Mesenteric fat pad (tissue), 1 donor: ENCODE measurements at places on chromosomes 1 and 21.

GRCh38 chr1:109530457-109531087 is 9.1 kb upstream of the GPR61 start:
- DNase-seq: peak; percentile 64

- DNase-seq: no peak
Observed at GRCh38 chr1:177907000-177907399, 62.9 kb downstream of the SEC16B start.

DNA sequence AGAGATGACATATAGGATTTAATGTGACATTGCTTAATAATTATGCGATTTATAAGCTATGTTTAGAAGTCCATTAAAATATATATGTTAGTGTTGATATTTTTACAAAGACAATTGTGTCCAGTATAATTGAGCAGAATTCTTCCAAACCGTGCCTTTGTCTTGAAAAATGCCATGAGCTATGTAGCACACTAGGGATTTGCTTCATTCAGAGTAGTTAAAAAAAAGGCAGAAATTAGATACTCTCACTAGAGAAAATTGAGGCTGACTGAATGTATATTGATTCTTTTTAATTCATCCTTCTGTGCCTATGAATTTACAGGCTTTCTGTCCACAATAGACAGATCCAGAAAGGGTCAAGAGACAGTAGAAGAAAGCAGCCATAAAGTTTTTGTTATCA is 429.0 kb downstream of the NEGR1 start:
- no peak for DNase-seq

DNA sequence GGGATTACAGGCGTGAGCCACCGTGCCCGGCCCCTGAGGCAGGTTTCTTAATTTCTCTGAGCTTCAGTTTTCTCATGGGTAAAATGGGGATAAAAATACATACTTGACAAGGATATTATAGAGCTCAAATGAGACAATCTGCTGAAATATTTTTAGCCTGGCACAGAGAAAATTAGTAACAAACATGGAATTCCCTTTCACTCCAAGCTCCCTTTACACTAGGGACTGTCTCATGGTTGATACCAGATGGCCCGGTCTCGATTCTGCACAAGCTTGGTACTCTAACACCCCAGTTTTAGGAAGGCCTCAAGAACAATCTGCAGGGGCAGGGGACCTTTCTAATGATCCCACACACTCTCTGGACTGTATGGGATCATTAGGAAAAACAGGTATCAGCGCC is 671.7 kb downstream of the SMYD3 start:
- no peak for DNase-seq

- DNase-seq: no peak
Observed at GRCh38 chr1:158978730-158979129, 31.0 kb upstream of the IFI16 start.

GRCh38 chr1:36390411-36390810 is 4.7 kb upstream of the STK40 start:
- DNase-seq: no peak

GRCh38 chr1:19179597-19180264 is 30.3 kb downstream of the UBR4 start:
- DNase-seq: no peak

DNA sequence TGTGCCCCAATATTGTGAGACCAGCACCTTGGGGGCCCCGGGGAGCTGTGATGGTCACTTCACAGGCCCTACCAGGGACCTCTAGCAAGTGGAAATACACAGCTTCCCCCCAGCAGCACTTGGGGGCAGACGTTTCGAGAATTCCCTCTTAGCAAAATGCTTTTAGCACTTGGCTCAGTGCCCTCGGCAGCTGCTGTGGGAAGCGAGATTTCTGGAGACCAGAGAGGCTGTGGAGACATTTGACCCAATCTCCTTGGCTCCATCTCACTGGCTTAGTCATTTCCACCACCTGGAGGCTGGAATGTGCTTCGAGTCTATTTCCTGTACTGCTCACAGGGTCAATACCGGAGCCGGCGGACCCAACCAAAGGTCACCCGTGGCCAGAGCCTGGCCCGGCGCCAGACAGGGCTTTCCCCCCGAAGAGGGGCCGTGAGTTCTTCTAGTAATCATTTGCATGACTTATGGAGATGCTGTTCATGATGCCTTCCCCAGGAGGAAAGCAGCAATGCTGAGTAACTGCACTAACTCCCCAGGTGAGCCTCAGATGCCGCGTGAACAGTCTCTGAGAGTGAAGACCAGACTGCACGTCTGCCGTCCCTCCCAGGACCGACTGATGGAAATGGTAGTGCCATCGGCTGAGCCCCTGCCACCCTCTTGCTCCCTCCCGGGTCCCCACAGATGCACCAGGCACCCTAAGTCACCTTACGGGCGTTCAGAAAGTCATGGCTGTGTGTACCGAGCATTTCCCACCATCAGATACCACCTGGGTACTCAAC is 4.4 kb upstream of the C2CD2 start:
- peak; percentile 89 for DNase-seq

DNA sequence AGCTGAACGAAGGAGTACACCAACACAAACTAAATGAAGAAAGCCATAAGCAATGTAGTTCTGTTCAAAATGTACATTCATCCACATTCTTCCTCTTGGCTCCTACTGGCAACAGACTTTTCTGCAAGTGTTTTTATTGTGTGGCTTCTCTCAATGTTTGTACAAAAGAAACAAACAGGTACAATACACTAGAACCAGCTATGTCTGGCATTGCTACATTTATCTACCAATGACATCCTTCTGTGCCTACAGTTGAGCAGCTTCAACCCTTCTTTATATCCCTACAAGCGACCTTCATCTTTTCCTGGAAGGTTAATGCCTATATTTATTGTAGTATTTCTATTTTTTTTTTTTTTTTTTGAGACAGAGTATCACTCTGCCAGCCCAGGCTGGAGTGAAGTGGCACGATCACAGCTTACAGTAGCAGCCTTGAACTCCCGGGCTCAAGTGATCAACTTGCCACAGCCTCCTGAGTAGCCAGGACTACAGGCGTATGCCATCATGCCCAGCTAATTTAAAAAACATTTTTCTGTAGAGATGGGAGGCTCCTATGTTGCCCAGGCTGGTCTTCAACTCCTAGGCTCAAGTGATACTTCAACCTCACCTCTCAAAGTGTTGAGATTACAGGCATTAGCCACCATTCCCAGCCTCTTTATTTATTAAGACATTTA is 89.3 kb downstream of the ASH1L start:
- DNase-seq: no peak

DNA sequence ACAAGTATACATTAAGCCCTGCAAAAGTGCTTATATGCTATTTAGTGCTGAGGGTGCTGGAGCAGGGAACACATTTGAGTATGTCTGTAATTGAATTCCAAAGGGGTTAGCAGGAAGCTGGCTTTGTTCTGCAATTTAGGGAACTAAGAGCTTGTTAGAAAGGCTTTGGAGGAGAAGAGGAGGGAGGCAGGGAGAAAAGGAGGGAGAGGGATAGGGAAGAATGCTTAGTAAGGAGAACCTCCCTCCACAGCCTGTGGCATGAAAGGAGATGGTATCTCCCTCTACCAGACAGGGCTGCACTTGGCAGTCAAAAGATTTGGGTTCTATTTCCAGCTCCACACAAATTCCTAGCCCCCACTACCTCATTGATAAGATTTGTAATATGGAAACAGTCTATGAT is 217.8 kb downstream of the DAB1 start:
- no peak for DNase-seq

DNA sequence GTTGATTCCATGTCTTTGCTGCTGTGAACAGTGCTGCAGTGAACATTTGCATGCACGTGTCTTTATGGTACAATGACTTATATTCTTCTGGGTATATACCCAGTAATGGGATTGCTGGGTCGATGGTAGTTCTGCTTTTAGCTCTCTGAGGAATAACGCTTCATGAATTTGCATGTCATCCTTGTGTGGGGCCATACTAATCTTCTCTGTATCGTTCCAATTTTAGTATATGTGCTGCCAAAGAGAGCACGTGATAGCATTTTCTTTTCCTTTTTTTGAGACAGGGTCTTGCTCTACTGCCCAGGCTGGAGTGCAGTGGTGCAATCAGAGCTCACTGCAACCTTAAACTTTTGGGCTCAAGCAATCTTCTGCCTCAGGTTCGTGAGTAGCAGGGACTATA is 24.9 kb upstream of the MAP1LC3C start:
- no peak for DNase-seq

GRCh38 chr1:117638141-117638540 is 32.3 kb downstream of the TENT5C start:
- DNase-seq: peak; percentile 16

- no peak for DNase-seq
Observed at GRCh38 chr1:202856014-202856413, 32.9 kb downstream of the RABIF start.

DNA sequence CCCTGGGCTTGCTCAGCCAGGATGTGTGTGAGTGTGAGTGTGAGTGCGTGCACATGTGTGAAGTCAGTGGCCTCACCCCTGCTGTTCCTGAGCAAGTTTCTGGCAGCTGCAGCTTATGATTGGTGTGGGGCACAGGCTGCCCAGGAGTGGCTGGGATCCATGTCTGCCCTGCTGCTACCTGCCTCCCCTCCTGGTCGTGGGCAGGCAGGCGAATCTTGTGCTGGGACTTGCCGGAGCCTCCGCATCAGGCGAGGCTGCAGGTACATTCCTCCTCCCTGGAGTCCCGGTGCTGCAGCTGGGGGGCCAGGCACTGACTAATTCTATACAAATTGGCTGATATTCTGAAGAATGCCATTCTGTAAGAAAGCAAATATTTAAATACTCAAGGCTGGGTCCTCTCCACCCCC is 85.6 kb upstream of the WNT4 start:
- no peak for DNase-seq

- DNase-seq: no peak
Observed at GRCh38 chr21:35900539-35900938, 159.8 kb downstream of the SETD4 start.

DNA sequence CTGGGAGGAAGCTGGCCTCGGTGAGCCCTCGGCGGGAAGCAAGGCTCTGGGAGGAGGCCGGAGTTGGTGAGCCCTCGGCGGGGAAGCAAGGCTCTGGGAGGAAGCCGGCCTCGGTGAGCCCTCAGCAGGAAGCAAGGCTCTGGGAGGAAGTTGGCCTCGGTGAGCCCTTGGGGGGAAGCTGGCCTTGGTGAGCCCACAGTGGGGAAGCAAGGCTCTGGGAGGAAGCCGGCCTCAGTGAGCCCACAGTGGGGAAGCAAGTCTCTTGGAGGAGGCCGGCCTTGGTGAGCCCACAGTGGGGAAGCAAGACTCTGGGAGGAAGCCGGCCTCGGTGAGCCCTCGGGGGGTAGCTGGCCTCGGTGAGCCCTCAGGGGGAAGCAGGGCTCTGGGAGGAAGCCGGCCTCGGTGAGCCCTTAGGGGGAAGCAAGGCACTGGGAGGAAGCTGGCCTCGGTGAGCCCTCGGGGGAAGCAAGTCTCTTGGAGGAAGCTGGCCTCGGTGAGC is 36.0 kb downstream of the KRTAP10-1 start:
- no peak for DNase-seq

GRCh38 chr1:157438613-157439012 is 113.7 kb downstream of the FCRL5 start:
- no peak for DNase-seq

DNA sequence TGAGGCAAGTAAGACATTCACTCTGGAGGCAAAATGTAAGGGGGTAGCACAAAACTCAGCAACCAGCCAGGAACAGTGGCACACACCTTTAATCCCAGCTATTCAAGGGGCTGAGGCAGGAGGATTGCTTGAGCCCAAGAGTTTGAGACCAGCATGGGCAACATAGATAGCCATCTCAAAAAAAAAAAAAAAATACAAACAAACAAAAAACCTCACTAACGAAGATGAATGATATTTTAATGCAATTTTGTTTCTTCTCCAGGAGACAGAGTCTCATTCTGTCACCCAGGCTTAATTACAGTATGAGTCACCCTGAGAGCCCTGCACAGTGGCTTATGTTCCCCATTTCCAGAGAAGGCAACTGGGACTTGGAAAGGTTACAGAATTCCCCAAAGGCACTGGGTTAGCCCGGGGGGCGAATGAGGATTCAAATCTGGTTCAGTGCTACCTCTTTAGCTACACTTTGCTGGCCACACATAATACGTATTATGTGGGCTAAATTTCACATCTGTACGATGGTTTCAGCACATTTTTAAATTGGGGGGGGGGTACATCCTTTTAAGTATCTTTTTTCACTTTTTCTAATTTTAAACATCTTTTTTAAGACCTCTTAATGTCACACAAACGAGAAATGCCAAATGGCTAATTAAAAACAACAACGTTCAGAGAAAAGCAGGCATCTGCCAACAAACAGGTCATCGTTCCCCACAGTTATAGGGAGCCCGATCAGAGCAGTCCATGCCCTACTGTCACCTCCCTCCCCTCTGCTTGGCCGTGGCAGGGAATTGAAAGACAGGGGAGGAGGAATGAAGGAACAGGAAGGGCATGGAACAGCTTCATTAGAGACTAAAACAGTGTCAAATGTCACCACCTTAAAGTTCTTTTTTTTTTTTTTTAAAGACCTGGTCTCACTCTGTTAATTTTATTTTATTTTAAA is 3.5 kb downstream of the CELA2A start:
- DNase-seq: no peak

- DNase-seq: no peak
Observed at GRCh38 chr1:41914516-41914915, 4.2 kb downstream of the HIVEP3 start.

GRCh38 chr1:212315184-212315583 is 30.0 kb downstream of the PPP2R5A start:
- no peak for DNase-seq

- DNase-seq: peak; percentile 86
Observed at GRCh38 chr1:24558902-24559791, 3.3 kb downstream of the NCMAP start.

- peak; percentile 85 for DNase-seq
Observed at GRCh38 chr21:41839387-41840000, 39.6 kb downstream of the PRDM15 start.

- no peak for DNase-seq
Observed at GRCh38 chr1:193085263-193085662, 20.0 kb downstream of the GLRX2 start.
